ENCODE measurements at places on chromosomes 11 and 22.

GRCh38 chr11:114308689-114309089, 12.5 kb downstream of the NNMT start:
- DNase-seq: no peak

DNA sequence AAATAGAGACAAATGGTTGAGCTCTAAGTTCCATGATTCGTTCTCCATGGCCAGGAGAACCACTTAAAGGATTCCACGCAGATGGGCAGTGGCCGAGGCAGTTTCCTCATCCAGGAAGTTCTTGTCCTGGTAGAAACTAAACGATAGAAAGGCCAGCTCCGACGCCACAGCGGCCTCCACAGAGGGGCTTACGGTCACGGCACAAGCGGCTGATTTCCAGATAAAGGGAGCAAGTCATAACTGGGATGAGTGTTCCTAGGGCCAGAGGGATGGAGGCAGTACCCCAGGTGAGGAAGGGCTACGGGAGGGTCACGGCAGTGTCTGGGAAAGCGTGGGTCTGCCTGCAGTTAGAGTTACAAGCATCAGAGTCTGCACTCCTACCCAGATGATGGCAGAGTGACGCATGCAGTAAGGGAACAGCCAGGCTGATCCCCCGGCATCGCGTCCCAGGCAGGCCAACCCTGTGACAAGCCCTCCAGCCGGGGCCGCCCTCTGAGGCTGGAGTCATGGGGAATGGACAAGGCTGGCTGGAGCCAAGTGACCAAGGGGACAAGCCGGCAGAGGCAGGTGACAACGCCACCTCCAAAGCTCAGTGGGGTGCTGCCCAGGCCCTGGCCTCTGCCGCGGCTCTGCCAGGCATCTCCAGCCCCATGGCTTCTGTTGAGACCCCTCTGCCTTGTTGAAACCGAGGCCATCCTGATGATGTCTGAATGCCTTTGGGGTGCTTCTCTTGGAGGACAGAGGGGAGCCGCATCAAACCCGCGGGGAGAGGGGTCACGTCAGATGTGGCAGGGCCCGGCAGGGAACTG, 475.1 kb downstream of the BRD1 start:
- no peak for DNase-seq

GRCh38 chr11:69891421-69892236, 72.4 kb upstream of the FGF3 start:
- DNase-seq: no peak

DNA sequence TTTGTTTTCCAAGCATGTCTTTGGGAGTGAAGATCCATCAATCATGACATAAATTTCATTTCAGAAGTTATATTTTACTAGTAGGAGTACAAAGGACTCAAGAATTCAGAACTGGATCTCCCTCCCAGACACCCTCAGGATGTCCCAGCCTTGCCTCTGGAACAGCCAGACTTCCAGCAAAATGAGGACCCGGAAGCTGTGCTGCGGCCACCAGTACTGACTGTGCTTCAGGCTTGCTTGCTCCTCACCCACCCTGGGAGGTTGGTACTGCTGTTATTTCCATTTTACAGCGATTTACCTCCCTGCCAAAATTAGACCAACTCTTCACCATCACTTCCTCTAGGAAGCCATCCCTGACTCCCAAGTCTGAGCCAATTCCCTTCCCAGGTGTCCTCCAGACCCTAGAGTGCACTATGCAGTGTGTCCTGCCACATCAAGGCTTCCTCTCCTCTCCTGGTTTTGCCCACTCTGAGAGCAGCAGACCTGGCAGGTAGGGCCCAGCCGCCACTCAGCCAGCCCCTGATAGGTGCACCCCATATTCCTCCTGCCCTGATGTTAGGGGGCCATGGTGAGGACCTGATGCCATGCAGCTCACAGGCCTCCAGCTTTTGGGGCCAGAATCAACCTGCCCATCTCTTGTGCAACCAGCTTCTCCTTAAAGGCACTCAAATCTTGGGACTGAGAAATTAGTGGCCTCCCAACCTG, 47.3 kb upstream of the WNT7B start:
- no peak for DNase-seq

- no peak for DNase-seq
These were observed 65.1 kb upstream of the CARD18 start for GRCh38 chr11:105204636-105205035.

DNA sequence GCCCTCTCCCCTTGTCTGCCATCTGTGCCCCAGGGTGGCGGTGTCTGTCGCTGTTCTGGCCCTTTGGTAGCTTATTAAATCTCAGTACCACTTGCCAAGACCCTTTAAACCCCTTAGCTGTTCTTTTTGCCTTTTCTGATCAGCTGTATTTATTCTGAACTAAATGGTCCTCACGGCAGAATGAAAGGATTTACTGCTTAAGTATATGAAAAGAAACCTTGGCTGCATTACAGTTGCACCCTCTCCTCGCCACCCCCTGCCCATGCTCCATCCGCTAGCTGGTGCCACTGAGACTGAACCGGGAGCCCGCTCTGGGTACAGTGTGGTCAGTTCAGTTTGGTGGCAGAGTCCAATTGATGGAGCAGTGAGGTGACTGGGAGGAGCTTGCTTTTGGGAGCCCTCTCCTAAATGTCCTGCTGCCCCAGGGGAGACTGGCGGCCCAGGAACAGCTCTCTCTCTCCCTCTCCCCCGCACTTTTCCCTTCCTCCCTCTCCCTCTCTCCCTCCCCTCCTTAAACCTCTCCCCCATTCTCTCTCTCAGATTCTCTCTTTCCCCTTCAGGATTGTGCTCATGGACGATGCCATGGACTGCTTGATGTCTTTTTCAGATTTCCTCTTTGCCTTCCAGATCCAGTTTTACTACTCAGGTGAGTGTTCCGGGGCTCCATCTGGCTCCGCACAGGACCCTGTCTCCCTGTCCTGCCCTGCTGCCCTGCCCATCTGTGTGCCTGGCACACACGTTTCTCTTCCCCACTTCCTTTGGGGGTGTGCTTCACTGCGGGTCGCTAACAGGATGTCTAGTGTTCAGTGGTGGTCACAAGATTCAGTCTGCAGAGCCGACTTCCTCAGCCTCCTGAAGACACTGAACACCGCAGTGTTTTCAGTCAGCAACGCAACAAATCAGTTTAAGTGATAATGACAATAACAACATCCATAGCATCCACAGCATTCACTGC, 21.8 kb downstream of the ARFGAP2 start:
- no peak for DNase-seq

DNA sequence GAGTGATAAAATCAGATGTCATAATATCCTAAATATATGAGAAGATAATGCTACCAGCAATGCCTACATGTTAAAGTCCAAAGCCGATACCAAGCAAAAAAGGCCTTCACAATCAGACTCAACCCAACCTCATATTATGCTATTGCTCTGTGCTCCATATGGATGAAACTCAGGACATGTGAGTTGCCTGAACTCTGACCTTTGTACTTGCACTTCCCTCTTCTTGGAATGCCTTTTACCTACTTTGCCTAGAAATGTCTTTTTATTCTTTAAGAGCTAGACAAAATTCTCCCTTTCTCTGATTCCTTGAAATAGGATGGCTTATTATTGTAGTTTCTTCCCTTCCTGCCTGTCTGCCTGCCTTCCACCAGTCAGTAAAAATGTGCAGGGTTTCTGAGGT, 954.7 kb upstream of the CCDC90B start:
- DNase-seq: no peak

GRCh38 chr11:48154151-48154550, 62.5 kb upstream of the OR4B1 start:
- no peak for DNase-seq

DNA sequence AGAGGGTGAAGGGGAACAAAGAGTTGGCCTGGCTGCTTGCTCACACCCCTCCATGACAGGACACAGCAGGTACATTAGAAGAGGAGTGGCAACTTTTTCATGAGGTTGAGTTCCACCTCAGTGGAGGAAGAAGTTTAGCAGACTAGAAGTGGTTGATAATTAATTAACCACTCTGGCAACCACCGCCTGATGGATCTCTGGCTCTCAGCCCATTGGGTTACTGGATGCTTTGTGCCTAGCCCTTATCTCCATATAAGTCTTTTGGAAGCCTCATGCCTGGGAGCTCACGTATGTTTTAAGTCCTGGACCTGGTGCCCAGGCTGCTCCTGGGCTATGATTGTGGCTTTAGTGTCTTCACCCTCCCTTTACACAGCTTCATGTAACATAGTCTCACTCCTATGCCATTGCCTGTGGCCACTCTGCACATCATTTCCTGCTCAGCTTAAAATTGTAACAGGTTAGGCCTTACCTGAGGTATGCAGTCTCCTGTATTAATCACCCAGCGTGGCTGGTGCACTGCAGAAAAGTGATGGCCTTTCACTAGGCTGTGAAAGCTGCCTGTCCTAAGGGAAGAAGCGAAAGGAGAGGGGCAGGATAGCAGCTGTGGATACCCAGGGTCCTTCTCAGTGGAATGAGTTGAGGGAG, 72.7 kb upstream of the CRTAM start:
- no peak for DNase-seq

DNA sequence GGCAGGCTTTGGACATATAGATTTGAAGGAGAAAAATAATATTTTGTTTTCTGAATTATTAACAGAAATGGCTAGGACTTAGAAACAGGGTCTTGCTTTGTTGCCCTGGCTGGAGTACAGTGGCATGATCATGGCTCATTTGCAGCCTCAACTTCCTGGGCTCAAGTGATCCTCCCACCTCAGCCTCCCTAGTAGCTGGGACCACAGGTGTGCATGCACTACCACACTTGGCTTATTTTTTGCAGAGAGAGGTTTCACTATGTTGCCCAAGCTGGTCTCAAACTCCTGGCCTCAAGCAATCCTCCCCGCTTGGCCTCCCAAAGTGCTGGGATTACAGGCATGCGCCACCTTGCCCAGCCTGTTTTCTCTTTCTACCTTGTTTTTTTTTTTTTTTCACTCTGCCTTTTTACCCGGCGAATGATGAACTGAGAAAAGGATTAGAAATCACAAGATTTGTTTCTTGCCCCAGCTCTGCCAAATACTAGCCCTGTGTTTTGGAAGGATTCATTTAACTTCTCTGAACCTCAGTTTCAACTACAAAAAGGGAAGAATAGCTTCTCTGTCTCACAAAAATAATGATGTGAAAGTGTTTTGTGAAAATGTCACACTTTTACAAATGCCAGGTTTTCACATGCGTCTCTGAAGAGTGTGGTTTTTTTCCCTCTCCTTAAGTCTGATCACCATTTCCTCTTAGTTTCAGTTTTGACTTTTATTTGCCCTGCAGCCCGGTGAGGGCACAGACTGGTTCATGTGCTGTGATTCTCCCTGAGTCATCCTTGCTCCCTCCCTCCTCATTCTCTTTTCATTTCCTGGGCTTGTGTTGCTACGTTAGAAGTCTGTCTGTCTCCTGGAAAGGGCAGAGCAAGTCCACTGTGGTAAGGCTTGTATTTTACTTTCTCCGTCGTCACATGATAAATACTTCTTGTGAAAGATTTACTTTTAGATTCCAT, 67.7 kb downstream of the BCL2L13 start:
- DNase-seq: no peak

GRCh38 chr22:31079095-31079642, 1.9 kb upstream of the SMTN start:
- no peak for DNase-seq

DNA sequence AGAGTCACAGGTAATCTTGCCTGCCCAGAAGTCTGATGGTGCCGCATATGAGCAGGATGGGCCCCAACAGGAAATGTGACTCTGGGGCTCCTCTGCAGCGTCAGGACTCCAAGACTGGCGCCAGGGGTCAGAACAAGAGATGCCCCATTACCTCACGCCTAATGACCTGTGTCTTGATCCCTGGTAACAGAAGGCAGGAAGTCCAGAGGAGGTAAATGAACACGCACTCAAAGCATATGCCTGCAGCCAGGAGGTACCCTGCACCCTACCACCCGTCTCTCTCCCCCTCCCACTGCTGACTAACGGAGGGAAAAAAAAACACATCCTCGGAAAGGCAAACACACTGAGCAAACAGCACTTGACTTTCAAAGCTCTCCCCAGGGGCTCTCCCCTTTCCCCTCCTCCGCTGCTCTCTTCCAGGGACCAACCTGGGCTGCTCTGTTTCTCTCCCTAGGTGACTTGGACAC, 37.3 kb downstream of the ABCC8 start:
- no peak for DNase-seq

DNA sequence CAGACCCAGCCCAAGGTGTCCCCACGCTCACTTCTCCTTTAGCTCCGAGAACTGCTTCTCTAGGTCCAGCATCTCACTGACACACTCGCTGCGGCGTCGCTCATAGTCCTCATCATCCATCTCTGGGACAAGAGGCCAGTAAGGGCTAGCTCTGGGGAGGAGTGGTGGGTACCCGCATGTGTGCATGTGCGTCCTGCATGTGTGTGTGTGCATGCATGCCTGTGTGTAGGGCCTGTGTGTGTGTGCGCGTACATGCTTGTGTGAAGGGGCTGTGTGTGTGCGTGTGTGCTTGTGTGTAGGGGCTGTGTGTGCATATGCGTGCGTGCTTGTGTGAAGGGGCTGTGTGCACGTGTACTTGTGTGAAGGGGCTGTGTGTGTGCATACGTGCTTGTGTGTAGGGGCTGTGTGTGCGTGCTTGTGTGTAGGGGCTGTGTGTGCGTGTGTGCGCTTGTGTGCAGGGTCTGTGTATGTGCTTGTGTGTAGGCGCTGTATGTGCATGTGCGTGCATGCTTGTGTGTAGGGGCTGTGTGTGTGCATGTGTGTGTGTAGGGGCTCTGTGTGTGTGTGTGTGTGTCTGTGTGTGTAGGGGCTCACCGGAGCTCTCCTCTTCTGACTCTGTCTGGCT, 3.3 kb downstream of the BRMS1 start:
- DNase-seq: no peak

DNA sequence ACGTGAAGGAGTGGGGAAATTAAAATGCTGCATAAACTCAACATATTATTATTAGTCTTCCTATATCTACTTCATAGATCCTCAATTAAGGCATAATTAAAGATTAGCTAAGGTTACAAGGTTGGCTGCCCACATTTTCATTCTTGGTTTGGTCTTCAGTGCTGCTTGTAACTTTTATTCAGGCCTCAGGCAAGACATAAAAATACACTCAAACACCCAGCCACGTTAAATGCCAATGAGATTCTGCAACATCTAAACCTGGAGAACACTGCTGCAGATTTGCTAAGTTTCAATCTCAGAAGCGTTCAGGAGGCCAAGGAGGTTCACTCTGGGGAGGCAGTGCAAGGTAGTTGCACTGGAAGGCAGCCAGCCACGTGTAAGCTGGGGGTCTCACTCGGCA, 358.7 kb upstream of the NARS2 start:
- no peak for DNase-seq
